NCI-H187 treated with DMSO at 0.1 percent for 48 hours (cell line): ENCODE measurements at places on chromosomes 7 and 10.

GRCh38 chr10:80416479-80417098, 8.2 kb downstream of the PRXL2A start:
- DNase-seq, result no peak

- no peak for DNase-seq
Measured at GRCh38 chr10:125153703-125154490, 6.5 kb downstream of the CTBP2 start.

DNA sequence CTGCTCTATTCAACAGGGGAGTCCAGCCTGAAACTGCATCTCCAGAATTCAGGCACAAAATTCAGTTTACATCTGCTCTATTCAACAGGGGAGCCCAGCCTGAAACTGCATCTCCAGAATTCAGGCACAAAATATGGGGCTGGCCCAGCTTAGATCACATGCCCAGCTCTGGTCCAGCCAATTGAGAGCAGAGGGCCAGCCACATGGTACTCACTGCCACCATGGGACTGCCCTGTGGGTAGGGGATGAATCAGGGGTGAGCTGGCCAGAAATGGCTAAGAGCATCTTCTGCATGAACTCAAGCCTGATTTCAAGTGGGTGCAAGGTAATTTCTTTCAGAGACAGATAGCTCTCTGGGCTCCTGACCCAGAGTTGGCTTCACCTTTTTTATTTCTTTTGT, 156.6 kb upstream of the LYZL2 start:
- DNase-seq, result no peak

DNA sequence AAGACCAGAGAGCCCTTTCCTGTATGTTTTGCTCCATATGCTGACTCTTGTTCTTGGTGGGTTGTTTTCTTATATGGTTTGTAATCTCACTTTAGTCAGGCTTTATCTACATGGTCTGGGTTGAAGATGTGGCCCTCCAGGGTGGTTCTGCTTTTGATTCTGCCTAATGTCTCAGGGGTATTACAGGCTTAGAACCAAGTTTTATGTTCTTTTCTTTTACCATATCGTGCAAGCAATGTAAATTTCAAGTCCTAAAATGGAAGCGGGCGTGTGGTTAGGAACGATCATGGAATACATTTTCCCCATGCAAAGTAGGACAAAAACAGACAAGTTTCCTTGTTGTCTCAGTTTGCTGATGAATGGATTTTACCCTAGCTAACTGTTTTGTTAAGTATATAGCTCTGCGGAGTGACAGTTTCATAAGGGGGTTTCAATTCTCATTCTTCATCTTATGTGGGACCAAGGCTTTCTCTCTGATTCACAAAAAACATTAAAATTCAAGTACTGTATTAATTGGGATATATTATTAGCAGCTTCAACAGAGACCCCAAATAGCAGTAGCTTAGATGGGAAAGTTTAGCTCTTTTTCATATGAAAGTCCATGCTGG, 58.7 kb downstream of the MTURN start:
- no peak for DNase-seq

DNA sequence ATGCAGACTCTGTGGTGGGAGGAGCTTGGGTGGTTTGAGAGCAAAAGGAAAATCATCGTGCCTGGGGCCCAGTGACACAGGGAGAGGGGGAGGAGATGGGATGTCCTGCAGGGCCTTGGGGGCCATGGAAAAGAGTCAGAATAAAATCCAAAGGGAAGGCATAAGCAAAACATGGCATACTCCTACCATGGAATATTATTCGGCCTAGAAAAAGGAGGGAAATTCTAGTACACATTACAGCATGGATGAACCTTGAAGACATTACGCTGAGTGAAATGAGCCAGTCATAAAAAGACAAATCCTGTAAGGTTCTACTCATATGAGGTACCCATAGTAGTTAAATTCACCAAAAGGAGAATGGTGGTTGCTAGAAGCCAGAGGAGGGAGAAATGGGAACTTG, 38.7 kb downstream of the STRA8 start:
- DNase-seq, result no peak

DNA sequence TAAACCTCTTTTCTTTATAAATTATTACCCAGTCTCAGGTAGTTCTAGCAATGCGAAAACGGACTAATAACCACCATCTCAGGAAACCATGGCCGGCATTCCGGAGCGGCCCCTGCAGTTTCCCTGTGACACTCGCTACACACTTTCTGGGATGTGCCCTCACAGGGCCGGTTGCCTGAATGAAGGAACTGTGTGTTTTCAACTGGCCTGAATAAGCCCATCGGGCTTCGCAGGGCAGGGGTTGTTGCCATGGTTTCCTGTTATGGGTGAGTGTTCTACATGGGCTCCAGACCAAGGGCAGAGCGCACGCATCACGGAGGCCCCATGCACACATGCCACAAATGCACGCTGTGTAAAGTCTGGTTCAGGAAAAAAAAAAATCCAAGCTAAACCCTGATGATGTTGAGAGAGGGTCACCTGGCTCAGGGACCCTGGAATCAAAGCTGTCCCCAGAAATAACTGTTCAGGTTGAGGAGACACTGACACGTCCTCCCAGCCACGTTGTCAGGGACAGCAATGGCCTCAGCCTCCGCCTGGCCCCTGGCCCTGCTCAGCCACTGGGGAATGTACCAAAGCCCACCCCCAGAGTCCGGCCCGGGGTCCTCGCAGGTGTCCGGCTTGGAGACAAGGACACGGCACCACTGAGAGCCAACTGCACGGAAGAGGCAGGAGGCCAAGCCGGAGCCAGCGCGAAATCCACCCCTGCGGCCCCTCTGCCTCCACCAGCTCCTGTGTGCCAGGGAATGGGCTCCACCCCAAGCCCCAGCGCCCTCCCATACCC, 47.9 kb downstream of the STK32C start:
- no peak for DNase-seq

DNA sequence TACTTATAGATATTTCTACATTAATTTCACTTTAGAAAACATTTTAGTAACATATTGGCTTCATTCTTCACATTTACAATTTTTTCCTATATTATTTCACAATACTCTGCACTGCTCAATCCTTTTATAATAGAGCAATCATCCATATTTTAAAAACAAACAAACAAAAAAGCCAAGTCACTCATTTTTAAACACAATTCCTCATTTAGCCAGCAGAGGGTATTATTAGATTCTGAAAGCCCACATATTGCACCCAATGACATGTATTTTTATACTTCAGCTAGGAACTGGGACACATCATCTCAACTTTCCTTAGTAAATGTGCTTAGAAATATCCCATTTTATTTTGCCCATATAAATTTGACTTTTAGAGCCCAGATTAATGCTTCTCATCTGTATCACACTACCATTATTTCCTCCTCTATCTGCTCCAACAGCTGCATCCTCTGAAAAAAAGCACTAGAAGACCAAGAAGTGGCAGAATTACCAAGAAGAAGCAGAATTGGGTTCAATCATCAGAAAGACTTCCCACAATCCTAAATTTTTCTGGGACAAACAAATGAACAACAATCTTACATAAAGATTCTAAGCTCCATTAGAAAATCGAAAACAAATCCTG, 29.5 kb downstream of the CTNNA3 start:
- DNase-seq, result no peak
